Suppressor macrophage treated with lipopolysaccharide for 1 hour (primary cell): ENCODE measurements at places on chromosomes 16 and 17.

DNA sequence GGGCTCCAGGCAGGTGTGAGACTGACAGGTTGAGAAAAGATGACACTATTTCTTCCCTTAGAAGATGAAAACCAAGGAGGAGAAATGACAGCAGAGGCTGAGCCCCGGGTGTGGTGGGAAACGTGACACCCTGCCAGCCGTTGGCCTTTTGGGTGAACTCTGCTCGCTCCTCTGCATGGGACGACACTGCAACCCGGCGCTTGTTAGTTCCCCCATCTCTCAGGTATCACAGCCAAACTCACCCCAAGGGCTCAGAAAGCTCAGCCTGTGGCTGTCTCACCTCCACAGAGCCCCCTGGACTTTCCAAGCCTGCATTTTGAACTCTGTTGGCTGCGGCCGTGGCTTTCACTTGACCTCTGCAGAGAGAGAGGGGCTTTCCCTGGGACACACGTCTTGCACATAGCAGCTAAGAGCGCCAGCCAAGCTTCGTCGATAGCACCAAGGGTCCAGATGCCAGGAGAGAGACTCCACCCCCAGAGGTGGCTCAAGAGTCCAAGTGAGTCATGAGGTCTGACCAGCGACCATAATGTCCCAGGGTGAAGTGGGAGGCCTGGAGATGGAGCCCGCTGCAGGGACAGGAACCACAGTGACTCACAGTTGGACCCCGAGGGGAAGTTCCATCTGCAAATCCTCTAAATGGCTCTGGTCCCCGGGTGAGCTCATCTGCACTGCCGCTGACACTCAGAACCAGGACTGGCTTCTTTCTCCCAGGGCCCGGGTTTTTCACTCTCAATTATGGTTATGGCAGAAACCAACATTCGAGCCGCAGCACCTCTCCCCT is 301.9 kb downstream of the SOX9 start:
- DNase-seq, result peak; percentile 19

DNA sequence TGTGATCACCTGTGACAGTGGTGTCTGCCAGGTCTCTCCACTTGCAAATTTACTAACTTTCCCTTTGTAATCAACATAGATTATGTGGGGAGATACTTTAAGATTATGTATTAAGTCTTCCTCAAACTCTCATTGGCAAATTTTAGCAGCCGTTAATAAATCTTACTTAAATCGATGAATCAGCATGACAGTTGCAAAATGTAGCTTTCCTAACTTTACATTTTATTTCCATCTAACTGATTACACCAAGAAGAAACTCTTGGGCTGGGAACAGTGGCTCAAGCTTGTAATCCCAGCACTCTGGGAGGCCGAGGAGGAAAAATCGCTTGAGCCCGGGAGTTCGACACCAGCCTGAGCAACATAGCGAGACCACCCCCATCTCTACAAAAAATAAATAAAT is 23.3 kb upstream of the CPNE2 start:
- no peak for DNase-seq

DNA sequence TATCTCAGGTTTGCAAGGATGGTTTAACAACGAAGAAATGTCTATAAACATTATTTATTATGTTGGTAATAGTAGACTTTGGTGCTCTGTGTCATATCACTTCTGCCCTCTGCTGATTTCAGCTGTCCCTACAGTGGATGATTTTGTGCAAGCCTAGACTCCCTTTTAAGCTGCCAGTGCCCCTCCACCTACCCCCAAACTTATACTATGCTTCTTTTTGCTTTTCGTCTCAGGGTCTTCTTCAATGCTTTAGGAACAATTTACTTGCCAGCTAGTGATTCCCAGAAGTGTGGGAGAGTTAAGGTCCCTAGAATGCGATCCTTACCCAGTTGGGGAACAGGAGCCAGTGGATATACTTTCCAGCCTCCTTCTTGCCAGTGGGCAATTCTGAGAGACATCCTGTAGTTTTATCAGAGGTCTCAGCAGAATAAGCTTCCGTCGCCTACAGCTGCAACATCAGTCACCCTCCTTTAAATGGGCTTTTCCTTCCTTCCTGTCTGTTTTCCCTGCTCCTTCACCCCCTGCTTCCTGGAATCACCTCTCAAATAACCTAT is 4.1 kb downstream of the ICAM2 start:
- DNase-seq, result no peak

DNA sequence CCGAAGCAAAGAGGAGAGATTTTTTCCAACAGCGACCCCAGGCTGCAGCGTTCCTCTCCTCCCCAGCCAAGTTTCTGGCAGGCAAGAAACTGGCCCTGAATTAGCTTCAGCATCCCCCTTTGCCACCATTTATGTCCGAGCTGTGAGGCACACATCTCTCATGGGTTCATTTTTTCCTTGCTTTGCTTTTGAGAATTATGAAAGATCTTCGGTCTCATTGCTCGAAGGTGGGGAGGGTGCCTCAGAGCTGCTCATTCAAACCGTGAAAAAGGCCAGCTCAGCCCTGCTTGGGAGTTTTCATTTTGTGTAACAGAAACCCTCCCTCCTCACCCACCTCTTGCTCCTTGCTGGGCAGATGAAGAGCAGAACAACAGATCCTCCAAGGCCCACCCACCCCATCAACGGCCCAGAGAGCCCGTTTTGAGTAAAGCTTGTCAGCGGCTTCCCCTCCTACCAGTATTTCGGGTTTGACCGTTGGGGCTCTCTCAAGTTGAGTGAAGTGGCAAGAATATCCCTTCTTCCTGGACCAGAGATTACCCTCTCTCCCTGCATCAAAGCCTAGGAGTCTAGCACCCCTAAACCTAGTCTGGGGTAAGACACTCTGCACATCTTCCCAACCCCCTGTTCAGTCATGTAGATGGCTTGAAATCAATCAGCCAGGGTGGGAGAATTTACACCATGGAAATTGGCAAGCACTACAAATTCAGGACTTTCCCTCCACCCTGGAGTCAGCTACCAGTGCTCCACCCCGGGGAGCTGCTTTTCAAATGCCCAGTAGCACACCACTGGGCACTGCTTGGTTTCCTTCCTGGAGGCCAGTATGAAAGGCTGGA is 1.8 kb downstream of the CCR7 start:
- DNase-seq, result no peak

DNA sequence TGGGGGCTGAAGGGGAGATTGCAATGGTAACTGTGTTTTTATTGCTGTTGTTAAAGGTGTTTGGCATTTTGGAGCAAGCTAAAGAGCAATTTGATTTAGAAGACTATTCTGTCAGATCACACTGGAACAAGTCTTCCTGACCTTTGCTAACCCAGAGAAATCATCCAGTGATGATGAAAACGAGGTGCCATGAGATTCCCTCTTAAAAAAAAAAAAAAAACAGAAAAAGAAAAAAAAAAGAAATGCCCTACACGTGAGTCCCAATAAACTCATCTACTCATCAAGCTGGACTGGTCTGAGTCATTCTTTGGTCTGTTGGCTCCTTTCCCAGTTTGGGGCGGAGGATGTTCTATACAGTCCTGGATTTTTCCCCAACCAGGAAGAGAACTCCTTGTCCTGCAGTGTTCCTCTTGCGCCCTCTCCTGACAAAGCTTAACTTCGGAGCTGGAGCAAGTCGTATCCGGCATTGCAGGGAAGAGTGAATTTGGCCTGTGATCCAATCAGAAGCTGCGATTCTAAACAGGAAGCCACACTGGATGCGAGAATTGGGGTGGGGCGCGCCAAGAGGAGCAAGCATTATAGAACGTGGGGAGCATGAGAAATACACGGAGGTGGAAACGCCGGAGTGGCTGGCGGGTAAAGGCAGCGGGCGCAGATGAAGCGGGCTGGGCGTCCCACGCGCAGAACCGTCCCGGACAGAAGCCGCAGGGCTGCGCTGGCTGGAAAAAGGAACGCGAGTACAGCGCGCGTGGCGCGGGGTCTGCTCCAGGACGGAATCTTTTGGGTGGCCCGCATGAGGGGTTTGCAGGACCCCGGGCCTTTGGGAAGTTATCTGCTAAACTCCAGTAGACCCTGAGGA is 22.4 kb upstream of the CRYM start:
- peak; percentile 97 for DNase-seq

DNA sequence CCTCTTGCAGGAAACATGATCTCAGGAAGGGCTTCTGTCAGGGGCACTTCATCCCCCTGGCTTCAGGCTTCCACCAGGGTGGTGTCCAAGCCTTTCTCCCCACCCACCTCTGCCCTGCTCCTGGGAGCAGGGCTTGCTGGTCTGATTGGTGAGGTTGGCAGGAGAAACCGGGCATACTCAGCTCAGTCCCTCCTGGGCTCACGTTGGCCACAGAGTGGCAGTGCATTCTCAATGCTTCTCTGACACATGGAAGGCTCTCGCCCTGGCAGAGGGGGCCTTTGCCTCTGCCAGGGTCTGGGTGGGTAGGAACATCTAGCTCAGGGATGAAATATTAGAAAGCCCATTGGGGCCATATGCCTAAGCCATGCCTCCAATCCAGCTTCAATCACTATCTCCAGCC is 142.8 kb downstream of the AXIN2 start:
- no peak for DNase-seq

DNA sequence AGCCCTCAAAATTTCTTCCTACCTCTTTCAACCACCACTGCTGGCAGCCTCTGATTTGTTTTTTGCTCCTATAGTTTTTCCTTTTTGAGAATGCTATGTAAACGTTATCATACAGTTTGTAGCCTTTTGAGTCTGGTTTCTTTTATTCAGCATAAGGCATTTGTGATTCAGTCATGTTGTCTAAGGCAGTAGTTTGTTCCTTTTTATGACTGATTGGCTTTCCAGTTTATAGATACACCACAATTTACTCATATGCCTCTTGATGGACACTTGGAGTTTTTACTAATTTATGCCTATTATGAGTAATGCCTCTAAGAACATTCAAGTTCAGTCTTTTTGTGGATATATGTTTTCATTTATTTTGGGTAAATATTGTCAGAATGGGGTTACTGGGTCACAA is 136.6 kb downstream of the CHD9 start:
- no peak for DNase-seq

DNA sequence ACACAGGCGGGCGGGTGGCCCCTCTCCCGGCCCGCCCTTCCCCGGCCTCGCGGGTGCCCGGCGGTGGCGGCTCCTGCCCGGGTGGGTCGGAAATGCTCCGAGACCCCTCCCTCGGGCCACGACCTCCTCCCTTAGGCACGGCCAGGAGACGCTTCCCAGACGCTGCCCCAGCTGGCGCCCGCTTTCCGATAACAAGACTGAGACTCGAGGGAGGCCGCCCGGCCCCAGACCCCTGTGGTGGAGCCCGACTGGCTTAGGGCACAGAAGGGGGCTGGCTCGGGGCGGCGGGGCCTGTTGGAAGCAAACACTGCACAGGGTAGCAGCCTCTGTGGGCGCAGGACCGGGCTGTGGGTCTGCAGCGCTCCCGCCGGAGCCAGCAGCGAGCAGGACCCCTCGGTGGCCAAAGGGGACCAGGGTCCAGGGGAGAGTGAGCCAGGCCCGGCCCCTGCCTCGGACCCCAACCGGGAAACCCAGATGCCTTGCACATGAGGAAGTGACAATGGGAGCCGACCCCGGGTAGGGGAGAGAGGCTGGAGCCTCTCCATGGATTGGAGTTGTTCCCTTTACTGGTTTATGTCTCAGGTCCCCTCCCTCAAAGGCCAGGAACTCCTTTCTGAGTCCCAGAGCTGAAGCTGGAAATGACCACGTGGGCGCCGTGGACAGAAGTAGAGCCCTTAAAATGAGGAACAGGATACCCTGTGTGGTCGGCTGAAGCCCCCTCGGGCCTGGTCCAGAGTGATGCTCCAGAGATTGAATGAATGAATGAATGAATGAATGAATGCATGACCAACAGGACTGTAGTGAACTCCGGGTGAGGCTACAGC is 19.8 kb upstream of the ADCY7 start:
- DNase-seq, result peak; percentile 47

DNA sequence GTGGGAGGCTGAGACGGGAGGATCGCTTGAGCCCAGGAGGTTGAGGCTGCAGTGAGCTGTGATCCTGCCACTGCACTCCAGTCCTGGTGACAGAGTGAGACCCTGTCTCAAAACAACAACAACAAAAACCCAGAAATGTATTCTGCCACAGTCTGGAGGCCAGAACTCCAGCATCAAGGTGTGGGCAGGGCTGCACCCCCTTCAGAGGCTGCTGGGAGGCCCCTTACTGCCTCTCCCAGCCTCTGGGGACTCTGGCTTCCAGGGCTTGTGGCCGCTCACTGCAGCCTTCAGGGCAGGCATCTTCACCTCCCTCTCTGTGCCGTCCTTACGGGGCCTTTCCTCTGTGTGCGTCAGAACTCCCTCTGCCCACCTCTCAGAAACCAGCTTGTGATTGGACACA is 209.4 kb upstream of the GSE1 start:
- DNase-seq, result no peak

DNA sequence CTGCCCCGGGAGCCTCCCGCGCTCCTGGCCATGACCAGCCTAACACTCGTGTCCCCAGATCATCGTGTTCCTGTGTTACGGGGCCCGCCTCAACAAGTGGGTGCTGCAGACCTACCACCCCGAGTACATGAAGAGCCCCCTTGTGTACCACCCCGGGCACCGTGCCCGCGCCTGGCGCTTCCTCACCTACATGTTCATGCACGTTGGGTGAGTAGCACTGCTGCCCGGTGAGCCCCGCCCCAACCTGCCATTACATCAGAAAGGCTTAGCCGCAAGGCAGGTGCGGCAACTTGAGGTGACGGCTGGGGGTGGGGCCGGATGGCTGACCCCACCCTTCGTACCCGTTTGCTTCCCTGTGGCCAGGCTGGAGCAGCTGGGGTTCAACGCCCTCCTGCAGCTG is 1.4 kb downstream of the RHBDL1 start:
- no peak for DNase-seq

DNA sequence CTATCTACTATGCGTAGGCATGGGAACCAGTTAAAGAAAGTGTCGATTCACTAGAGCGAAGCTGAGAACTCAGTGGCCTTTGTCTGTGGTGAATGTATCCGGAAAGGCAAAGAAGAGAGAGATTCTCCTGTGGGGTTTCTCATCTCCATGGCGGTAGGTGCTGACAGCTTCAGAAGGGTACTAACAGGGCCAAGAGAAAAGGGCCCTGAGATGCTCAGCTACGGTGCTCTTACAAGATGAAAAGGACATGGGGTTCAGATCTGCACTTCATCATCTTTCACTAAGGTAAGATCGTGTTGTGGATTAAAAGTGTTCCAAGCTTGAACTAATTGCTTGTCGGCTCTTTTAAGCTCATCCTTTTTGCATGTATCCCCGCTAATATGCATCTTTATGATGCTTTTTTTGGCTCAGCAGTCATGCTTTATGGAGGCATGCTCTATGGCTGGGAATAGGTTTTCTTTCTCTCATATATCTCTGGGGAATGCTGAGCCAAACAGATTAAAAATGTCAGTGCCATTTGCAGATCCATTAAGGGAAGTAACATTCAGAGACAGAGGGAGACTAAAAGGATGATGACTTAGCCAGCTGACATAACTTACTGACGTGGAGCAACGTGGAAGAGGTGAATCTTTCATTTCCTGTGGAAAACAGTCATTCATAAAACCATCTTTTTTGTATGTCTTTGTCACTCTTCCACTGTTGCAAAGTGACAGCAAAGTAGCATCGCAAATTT is 29.9 kb downstream of the KCNJ16 start:
- DNase-seq, result peak; percentile 38
